ENCODE measurements at places on chromosomes 7 and 10.

DNA sequence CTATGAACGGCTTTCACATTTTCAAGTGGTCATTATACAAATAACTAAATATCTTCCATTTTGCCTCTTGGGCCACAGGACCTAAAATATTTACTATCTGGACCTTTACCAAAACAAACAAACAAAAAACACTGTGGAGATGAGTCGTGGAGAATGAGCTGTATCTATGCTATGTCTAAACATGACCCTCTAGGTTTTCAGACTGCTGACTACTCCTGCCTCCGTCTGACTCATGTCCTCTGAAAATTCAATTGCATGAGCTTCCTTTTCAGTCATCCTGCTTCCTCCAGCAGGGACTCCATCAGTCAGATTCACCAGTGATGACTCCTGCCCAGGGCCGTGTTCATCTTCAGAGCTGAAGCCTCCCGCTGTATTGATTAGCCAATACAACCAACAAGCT is 96.8 kb downstream of the COL28A1 start:
- DNase-seq = no peak

- no peak for DNase-seq
Measured at GRCh38 chr10:63665670-63666134, 144.5 kb downstream of the REEP3 start.

DNA sequence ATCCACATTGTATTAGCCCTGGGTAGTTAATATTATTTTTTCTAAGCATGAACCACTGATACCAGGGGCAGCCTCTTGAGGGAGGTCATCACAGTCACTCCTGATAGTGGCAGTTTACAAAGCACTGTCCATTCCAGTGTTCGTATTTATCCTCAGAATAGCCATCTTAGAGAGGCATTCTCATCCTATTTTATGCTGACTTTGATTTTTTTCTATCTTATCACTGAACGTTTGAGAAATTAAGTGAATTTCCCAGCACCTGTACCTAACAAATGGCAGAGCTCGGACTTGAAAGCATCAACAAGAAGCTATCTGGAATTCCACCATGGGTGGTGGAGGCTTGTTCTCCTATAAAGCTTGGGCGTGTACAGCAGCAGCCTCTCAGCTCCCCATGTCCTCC is 26.1 kb upstream of the MGAM2 start:
- no peak for DNase-seq

DNA sequence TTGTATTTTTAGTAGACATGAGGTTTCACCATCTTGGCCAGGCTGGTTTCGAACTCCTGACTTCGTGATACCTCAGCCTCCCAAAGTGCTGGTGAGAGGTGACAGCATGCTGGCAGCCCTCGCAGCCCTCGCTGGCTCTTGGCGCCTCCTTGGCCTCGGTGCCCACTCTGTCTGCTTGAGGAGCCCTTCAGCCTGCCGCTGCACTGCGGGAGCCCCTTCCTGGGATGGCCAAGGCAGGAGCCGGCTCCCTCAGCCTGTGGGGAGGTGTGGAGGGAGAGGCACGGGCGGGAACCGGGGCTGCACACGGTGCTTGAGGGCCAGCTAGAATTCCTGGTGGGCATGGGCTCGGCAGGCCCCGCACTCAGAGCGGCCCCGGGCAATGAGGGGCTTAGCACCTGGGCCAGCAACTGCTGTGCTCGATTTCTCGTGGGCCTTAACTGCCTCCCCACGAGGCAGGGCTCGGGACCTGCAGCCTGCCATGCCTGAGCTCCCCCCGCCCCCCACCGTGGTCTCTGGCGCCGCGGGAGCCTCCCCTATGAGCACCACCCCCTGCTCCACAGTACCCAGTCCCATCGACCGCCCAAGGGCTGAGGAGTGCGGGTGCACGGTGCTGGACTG is 96.5 kb upstream of the RHOBTB1 start:
- DNase-seq = no peak

DNA sequence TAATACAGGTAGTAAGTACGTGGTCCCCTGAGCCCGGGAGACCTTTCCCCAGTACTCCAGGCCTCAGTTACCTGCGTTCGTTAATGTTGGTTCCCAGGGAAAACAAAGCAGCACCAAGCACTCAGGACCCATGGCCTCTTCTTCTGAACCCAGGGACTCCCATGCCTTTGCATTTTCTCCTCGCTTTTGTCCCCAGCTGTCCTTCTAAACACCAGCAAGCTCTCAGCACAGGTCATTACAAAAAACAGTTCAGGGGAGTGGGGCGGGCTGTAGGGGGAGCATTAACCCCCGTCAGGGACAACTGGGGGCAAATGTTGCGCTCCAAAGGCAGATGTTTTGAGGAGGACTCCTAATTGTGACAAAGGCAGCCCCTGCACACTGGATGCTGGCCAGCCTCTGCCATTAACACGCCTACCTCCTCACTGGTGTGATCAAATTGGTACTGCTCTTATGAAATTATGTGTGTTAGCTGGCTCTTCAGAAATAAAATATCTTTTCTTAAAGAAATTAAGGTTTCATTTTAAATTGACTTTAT is 80.5 kb upstream of the LRGUK start:
- no peak for DNase-seq

- no peak for DNase-seq
Measured at GRCh38 chr7:111429781-111430180, 132.5 kb downstream of the IMMP2L start.

DNA sequence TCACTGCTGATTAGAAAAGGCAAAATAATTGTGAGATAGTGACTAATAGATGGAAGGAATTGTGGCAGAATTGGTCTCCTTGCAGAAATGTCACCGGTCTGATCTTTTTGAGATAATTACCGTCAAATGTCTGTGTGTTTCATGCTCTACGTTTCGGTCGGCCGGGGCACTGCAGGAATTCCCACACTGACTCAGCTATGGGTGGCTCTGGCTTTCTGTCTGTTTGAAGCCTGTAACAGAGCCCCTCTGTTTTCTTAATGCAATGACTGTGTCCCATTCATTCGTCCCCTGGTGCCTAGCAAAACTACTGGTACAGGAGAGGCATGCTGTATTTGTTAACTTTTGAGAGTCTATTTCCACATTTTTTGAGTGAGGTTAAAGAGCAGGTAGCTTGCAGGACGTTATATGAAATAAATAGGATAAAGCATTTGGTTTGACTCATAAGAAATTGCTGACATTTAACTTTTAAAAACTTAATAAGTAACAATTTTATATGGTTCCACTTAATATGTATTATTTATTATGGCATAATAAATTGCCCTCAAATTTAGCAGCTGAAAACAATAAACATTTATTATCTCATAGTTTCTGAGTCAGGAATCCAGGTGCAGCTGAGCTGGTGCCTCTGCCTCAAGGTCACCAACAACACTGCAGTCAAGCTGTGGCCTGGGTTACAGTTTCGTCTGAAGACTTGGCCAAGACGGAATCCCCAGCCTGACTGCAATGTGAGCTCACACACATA is 53.3 kb upstream of the CTBP2 start:
- DNase-seq = no peak

GRCh38 chr7:143485500-143485899 is 7.8 kb downstream of the TAS2R41 start:
- DNase-seq = no peak

GRCh38 chr10:69406816-69407580 is 9.7 kb downstream of the TACR2 start:
- no peak for DNase-seq

- DNase-seq = peak; percentile 12
Measured at GRCh38 chr10:24793648-24794379, 70.1 kb upstream of the ARHGAP21 start.

- no peak for DNase-seq
Measured at GRCh38 chr7:33500703-33501701, 371.6 kb downstream of the BBS9 start.

DNA sequence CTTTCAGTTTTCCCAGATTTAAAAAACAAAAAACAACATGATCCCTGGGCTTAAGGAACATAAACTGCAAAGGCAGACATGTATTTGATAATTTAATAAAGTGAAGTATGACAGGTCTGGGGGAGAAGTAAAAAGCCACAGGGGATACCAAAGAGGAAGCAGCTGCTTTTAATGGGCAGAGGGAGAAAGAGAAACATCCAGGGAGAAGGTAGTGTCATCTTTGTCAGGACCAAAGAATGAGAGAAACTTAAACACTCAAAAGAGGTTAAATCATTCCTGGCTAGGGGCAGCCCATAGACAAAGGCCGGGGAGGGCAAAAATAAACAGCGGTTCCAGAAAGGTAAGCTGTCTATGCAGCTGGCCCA is 94.5 kb downstream of the GRB10 start:
- DNase-seq = no peak

DNA sequence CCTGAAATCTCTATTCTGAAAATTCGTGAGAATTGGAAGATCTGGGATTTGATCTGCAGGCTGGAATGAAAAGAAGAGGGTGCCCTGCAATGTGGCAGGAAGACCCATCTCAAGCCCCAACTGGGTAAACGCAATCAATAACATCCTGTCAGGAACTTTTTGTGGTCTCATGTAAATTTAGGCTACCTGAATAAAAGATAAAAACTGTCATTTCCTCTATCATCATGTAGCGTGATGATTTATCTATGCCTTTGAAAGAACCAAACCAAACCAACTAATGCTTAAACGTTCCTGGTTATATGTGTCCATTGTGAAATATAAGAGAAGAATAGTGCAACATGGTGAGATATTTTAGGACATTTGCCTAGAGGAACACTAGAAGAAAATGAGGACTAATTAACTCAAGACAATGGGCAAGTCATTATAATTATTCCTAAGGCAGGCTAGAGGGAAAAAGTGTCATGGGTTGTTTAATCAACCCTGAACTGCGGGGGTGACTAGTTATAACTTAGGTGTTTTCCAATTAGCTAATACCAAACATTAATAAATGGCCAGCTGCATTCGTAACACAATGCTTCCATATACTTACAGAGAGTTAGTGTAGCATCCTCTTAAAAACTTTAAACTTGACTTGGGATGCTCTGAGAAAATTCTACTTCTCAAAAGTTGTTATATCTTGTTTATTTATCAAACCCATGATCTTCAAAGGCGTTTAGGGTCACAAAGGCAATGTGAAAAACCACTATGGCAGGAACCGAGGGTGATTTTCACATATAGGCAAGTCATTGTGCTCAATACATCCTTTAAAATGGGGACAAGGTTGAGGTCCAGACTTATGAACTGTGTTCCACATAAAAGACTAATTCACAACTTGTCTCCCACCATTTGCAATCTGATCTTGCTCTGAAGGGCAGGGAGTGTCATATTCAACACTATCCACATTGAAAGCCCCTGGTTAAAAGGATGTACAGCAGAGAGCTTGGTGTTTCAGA is 48.6 kb upstream of the ADO start:
- DNase-seq = no peak

- DNase-seq = no peak
Measured at GRCh38 chr7:130063036-130063435, 7.3 kb upstream of the KLHDC10 start.

DNA sequence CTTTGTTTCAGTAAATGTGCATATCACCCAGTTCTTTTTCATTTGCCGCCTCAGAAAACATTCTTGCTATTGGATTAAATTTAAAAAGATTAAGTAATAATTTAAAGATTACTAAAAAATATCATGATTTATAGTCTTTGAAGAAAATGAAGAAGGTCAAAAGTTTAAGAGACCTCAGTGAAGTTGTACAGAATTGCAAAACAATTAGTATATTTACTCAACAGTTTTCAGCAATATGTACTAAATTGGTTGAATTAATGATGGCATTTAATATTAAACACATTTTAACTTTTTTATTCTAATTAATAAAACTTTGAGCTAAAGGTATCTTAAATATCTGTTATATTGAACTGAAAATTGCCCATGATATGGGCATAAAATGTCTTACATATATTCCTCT is 49.9 kb upstream of the KLF6 start:
- DNase-seq = no peak

- no peak for DNase-seq
Measured at GRCh38 chr10:110094786-110095185, 87.0 kb downstream of the ADD3 start.

DNA sequence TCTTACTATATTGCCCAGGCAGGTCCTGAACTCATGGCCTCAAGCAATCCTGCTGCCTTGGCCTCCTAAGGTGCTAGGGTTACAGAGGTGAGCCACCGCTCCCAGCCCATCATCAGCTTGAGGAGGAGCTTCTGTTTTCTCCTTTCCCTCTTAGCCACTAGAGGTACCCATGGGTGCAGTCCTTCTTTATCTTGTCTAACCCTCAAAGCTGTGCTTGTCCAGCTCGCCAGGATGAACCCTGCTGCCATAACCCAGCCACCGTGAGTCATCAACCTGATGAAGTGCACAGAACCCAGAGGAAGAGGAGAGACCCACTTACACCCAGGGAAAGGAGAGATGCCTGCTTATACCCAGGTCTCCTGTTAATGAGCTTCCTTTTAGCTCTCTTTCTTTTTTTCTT is 133.4 kb downstream of the CUL2 start:
- no peak for DNase-seq

- no peak for DNase-seq
Measured at GRCh38 chr10:28948046-28948445, 270.7 kb downstream of the BAMBI start.

- no peak for DNase-seq
Measured at GRCh38 chr7:114575098-114575497, 160.5 kb downstream of the FOXP2 start.

GRCh38 chr10:48946332-48946731 is 6.7 kb upstream of the LRRC18 start:
- DNase-seq = no peak

DNA sequence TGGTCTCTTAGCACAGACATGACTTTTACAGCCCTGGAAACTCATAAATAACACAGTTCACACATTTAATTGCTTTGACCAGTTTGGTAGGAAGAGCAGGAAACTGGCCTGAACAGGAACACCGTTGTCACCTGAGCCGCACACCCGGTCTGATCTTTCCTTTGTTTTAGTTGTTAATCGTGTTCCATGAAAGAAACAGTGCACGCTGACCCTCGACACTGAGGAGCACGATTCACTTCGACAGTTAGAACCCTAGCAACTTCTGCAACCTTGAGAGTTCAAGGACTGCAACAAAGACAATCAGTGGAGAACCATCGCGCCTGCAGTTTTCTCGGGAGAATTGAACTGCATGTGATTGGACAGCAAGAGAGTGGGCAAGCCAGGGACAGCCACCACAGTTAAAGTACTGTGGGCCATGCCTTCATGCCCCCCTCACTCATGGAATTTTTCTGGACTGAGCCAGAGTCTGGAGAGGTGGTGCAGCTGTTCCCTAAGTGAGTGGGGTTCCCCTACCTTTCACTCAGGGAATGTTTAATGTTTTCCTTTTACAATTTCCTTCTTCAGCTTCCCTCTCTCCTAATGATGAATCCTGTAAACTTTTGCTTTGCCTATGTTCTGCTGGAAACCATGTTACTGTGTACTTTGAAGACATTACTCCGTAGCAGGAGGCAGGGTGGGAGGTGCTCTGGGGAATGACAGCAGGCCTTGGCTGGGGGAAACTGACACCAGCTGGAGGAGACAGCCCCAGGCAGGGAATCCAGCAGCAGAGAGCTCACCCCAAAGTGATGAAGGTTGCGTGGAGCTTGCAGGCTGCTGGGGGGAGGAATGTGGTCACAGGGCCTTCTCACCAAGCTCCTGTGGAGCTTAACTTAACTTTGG is 198.7 kb downstream of the ZNF438 start:
- DNase-seq = no peak

DNA sequence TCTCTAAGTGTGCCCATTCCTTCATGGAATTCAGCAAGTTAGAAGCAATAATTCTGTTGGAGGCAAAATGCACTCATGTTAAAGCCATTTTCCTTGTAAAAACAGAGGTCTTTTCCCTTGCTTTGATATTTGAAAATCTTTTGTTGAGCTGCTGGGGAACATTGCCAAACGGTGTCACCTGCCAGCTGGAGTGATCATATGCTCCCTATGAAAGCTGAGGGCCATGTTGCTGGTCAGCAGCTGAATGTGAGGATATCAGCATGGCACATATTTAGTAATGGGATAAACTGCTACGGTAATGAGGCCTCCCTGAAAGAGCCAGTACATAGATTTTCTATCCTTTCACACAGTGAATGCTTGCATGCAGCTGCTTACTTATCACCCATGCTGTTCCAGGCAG is 224.3 kb downstream of the THSD7A start:
- DNase-seq = no peak

Data from amygdala (tissue), 56 donors.